ENCODE measurements at places on chromosomes 13 and 19. TPM values are rescaled to one million over a fixed set of nuclear protein-coding genes. Genes with fewer than 3 reads are reported as not detected.

KCNN4 gene
- total RNA-seq, result 8.3 TPM

AZU1 gene
- not detected for total RNA-seq

DACH1 gene
- total RNA-seq, result not detected

CCNA1 gene
- 0.22 TPM for total RNA-seq

ATXN8OS gene
- not detected for total RNA-seq

FCAR gene
- total RNA-seq, result not detected

POSTN gene
- 0.52 TPM for total RNA-seq

MRPL34 gene
- total RNA-seq, result 161 TPM

MYO16 gene
- total RNA-seq, result 1.2 TPM

IL11 gene
- 31.0 TPM for total RNA-seq

C1QTNF9 gene
- total RNA-seq, result not detected

CYP2B6 gene
- 0.46 TPM for total RNA-seq

GFY gene
- not detected for total RNA-seq

C19orf85 gene
- not detected for total RNA-seq

ADPRHL1 gene
- 3.3 TPM for total RNA-seq

SHISA7 gene
- total RNA-seq, result 0.17 TPM

PSG5 gene
- 3.9 TPM for total RNA-seq

TGFBR3L gene
- total RNA-seq, result 1.6 TPM

C2CD4C gene
- total RNA-seq, result 0.12 TPM

ZNF69 gene
- 15.0 TPM for total RNA-seq

MYO9B gene
- total RNA-seq, result 55.9 TPM

IL4I1 gene
- total RNA-seq, result 9.5 TPM

SGCG gene
- not detected for total RNA-seq

IGFL1 gene
- total RNA-seq, result not detected

ATCAY gene
- total RNA-seq, result not detected

NPAS1 gene
- 0.63 TPM for total RNA-seq

ZNF490 gene
- 1.2 TPM for total RNA-seq

CBLC gene
- total RNA-seq, result 27.2 TPM

CAMSAP3 gene
- total RNA-seq, result 12.4 TPM

NKPD1 gene
- total RNA-seq, result not detected

NCAN gene
- not detected for total RNA-seq

FREM2 gene
- total RNA-seq, result 1.0 TPM

STK11 gene
- 96.9 TPM for total RNA-seq

PRKCSH gene
- total RNA-seq, result 243 TPM

FCGBP gene
- total RNA-seq, result 0.17 TPM

TEAD2 gene
- total RNA-seq, result 74.5 TPM

OSCAR gene
- total RNA-seq, result not detected

FSD1 gene
- 22.9 TPM for total RNA-seq
